ENCODE measurements at places on chromosomes 3 and 15.

DNA sequence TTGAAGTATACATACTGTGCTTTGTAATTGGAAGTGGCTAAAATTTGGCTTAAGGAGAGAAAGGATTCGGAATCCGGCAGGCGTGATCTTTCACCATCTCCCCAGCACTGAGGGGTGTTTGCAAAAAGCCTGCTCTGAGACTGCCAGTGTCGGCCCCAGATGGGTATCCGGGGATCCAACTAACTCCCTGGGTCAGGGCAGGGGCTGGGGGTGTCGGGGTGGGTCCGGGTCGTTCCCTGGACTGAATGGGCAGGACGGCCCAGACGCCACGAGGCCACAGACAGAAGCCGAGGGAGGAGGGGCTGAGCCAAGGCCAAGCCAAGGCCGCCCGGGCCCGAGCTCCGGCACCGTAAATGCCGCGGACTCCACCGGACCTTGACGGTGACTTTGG is 349 bp downstream of the PPIB start:
- no peak for DNase-seq

DNA sequence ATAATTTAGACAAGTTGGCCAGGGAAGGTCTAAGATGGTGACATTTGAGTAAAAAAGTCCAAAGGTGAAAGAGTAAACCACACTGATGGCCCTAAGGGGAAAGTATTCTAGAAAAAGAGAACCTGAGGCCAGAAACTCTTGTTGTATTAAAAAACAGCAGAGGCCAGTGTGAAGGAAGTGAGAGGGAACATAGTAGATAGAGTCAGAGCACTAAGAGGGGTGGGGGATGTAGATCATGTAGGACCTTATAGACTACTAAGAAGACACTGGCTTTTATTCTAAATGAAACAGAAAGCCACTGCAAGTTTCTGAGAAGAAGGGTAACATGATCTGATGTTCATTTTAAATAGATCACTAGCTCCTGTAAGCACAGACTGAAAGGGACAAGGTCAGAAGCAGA is 14.5 kb downstream of the POLQ start:
- DNase-seq: no peak

GRCh38 chr3:700514-700913 is 392.3 kb upstream of the CNTN6 start:
- DNase-seq: no peak

DNA sequence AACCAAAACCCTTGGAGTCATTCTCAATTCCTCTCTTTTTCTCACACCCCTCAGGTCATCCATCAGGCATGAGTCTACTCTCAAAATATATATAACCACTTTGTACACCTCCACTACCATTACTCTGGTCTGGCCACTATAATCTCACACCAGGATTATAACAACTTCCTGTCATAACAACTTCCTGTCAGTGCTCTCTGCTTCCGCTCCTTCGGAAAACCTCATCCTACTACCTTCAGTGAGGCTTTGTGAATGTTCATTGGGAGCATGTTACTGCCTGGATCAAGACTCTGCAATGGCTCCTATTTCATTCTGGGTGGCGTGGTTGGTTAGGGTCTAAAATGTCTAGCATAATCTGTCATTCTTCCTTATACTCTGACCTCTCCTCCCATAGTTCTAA is 447.4 kb downstream of the MAGI1 start:
- DNase-seq: no peak

- DNase-seq: no peak
Observed at GRCh38 chr3:103991-104390, 92.6 kb upstream of the CHL1 start.

GRCh38 chr3:64638981-64639481 is 48.8 kb downstream of the ADAMTS9 start:
- no peak for DNase-seq

DNA sequence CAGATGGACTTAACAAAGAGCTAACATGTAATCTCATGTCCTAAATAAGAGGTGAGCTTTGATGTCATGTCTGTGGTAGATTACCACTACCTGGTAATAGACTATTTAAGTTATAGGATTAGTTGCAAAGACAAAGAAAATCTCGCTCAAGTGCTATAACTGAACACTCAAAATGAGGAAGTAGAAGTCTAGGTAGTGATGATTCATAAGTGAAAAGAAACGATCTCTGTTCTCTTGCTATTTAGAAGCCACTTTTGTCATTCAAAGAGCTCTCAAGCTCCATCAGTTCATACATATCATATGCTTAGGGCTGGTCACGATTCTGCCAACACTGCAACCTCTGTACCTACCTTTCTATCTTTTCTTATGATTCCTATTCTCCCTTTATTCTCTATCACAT is 110.9 kb downstream of the EDEM1 start:
- DNase-seq: no peak

DNA sequence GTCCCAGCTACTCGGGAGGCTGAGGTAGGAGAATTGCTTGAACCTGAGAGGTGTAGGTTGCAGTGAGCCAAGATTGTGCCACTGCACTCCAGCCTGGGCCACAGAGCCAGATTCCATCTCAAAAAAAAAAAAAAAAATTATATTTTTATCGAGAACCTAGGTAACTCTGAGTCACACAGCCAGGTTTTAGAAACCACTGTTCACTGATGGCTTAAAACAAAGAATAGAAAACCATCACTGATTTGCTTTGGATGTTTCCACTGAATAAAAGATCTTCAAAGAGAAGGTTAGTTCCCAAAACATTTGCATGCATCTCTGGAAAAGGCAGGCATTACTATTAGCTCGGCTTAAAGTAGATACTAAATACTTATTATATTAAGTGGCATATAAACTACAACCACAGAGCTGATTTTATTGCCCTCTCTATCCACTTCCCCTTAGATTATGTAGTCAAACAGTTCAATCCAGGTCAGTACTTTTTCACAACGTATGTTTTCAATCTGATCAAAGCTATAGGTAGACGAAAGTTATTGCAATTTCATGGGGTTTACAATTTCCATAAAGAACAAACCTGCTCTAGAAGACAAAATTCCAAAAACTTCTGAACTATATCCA is 1.4 kb downstream of the B4GALT4 start:
- no peak for DNase-seq

DNA sequence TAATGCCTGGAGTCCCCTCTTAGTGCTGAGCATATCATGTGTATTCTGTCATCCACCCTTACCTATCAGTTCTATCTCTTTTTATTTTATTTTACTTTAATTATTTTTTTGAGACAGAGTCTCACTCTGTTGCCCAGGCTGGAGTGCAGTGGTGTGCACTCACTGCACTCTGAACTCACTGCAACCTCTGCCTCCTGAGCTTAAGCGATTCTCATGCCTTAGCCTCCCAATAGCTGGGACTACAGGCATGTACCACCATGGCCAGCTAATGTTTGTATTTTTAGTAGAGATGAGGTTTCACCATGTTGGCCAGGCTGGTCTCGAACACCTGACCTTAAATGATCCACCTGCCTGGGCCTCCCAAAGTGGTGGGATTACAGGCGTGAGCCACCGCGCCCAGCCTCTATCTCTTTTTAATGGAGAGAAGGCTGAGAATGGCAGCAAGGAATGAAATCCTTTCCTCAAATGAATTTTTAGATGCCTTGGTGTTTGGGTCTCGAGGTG is 11.4 kb downstream of the SACM1L start:
- DNase-seq: no peak

DNA sequence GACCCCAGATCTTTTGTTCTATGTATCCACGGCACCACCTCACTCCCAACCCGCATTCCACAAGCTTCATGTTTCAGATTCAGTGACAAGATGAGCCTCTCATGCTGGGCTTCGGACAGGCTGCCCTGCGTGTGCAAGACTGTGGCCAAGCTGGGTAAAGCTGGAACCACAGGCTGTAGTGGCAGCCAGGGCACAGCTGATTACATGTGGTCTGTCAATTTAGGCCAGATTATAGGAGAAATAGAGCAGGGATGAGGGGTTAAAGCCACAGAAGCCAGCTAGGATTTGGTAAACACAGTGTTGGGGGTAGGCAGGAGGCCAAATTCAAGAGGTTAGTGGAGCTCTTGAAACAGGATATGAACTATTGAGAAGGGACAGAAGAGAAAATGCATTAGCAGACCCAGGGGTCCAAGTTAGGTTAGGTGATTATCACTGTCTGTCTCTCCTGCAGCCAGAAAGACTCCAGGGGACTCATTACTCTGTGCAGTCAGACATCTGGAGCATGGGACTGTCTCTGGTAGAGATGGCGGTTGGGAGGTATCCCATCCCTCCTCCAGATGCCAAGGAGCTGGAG is 12.9 kb downstream of the SNAPC5 start:
- DNase-seq: no peak

DNA sequence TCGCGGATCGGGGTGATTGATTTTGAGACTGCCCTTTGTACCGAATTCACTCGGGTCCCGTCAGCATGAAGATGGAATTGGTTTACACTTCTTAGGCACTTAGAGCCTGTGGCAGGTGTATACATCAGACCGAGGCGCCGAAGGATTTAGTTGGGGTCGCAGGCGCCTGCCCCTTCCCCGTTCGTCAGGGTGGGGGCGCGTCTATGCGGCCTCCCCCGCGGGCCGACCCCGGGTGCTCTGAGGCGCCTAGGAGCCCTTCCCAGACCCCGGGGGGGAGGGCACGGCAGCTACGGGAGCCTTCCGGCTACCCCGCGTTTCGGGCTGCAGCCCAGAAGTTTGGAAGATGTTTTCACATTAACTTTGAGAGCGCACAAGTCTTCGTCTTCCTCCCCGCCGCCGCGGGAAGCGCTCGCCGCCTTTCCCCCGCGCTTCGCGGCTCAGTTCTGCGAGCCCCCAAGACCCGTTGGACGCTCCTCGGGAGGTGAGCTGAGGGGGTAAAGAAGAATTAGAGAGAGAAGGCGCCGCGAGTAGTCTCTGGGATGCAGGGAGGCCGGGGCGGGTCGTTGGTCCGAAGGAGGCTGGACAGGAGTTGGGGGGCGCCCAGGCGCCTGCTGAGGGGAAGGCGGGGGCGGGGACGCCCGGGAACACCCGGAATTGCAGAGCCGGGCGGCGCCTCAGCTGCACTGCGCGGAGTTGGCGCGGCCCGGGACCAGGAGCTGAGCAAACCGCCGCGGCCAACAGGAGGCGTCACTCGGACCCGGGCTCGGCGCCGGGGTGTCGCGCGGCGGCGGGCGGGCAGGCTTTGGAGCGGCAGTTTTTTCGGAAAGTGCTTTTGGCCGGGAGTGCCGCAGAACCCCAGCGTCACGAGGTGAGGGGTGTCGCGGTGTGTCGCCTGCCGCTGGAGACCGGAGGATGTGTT is 780 bp downstream of the TIPARP start:
- DNase-seq: peak; percentile 27

- no peak for DNase-seq
Observed at GRCh38 chr3:191415566-191415965, 45.4 kb upstream of the PYDC2 start.

DNA sequence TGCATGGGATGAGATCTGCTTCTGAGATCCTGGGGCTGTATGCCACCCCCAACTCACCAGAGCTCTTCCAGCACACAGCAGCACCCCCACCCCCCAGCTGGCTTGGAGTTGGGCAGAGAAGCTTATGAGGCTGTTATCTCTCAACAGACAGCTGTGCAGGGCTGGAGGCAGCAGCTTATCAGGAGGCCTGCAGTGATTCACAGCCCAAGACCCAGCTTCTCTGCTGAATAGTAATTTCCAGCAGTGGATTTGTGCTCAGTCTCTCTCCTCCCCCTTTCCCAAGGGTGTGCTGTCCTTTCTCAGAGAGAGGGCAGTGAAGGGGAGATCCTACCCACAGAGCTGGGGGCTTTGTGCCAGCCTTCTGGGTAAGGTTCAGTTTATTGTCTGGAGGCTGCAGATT is 2.1 kb downstream of the RPP25 start:
- no peak for DNase-seq

DNA sequence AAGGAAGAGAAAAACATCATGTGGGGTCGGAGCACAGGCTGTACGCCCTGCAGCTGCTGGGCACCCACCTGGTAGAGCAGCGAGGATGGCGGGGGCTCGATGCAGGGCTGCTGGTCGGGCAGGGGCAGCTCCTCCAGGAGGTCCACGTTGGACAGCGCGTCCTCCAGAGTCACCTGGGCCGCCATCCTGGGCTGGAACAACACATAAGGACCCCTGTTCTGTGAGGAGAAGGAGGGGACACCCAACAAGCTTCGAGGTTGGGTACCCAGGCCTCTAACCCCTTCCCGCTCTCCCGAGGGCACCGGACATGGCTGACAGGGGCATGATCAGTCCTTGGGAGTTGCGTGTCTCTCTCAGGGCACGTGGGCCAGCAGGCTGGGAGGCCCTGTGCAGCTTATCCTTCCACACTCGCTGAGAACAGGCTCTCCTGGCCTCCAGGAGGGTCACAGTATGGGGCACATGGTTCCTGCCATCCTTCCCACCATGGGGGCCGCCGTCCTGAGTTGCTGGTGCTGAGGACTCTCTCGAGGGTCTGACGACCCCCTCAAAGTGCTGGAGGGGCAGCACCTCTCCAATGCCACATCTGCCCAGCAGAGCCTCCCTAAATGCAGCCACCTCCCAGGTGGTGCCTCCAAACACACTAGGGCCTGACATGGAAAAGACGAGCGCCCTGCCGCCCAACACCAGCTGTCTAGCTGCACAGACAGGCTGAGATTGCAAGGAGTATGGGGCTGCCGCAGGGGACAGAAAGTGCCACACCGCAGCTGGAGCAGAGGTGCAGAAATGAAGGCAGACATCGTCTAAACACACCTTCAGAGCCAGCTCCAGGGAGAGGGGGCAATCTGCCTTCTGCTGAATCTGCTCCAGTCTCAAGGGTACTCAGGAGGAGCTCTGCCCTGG is 32.8 kb downstream of the CYFIP1 start:
- DNase-seq: no peak

DNA sequence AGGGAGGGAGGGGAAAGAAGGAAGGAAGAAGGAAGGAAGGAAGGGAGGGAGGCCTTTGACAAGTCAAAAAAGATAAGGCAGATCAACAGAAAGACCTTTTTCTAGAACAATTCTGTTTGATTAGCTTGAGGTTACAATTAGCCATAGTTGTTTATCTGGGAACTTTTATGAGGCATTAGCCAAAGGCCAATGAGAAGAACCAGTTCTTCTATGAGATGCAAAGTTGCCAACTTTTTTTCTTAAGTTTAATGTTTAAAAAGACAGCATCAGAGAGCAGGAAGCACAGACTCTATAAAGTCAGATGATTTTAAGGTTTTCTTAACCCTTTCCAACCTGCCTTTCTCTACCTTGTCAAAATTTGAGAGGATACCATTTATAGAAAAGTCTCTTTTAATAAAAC is 301.3 kb upstream of the NR2F2 start:
- no peak for DNase-seq

DNA sequence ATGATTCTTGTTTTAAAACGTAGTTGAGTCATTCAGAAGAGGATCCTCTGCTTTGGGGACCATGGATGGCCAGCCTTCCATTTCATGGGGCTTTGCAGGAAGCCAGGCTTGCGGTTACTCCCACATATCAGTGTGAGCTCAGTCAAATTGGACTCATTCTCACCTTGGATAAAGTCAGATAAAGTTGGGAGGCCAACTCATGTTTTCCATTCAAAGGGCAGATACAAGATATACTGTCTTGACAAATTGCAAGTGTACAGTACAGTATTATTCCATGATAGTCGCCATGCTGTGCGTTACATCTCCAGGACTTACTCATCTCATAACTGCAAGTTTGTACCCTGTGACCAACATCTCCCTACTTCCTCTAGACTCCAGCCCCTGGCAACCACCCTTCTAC is 25.5 kb upstream of the B3GNT5 start:
- DNase-seq: no peak

GRCh38 chr15:97745481-97746071 is 214.9 kb upstream of the ARRDC4 start:
- peak; percentile 38 for DNase-seq

GRCh38 chr3:128999102-128999501 is 2.0 kb upstream of the EFCC1 start:
- no peak for DNase-seq

GRCh38 chr3:31027191-31027761 is 132.8 kb upstream of the GADL1 start:
- no peak for DNase-seq

All from SHP77 (cell line).